ENCODE measurements at places on chromosomes 5 and 9.

- no peak for DNase-seq
These were observed 10.5 kb upstream of the MRNIP start for GRCh38 chr5:179869101-179869500.

- no peak for DNase-seq
These were observed 250.2 kb upstream of the PTGER4 start for GRCh38 chr5:40429258-40430100.

GRCh38 chr9:132210472-132211145, 48.8 kb downstream of the NTNG2 start:
- no peak for DNase-seq

DNA sequence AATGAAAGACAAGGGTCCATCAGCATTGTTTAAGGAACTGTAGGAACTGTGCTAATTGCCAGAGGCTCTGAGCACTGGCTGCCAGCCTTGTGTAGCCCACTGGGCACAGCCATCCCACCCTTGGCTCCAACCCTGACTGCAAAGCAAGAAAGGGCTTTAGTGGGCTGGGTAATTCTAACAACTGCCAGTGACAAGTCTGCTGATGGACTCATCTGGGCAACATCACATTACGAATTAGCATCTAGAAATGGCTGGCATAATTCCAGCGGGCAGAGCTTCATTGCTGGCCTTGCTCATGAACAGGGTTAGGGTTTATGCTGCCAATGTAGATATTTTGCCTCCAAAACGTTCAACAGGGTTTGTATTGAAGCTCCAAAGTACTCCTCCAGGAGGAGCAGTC, 326.9 kb downstream of the ARHGEF28 start:
- no peak for DNase-seq

GRCh38 chr5:96730586-96730985, 68.4 kb downstream of the CAST start:
- no peak for DNase-seq

DNA sequence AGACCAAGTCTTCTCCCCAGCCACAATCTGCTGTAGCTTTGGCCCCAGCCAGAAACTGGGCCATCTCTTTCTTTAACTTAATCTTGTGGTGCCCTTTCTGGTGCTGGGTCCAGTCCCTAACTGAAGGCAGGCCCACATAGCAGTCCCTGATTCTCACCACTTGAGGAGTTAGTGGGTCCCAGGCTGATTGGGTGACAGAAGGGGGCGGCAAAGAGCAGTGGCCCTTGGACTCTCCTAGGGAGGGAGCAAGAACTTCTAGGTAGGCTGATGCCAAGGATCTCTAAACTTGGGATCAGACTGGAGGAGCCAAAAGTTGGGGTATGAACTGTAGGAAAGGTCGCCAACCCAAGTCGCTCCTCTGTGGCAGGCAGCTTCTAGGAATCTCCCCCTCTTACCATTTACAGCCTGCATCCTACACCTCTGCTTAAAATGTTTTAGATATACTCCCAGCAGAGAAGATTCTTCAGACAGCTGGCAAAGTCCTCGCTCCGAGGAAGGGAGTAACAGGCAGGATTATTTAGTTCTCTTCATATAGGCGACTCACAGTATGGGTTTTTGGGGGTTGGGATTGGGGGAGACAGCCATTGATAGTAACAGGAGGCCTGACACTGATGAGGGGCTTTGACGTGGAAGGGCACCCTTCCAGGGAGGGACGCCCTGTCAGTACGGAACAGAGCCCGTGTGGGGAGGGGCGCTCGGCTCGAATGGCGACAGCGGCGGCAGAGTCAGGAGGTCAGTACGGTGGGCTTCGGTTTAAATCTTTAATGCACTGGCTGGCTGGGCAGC, 2.0 kb upstream of the CCL27 start:
- DNase-seq, result peak; percentile 42

DNA sequence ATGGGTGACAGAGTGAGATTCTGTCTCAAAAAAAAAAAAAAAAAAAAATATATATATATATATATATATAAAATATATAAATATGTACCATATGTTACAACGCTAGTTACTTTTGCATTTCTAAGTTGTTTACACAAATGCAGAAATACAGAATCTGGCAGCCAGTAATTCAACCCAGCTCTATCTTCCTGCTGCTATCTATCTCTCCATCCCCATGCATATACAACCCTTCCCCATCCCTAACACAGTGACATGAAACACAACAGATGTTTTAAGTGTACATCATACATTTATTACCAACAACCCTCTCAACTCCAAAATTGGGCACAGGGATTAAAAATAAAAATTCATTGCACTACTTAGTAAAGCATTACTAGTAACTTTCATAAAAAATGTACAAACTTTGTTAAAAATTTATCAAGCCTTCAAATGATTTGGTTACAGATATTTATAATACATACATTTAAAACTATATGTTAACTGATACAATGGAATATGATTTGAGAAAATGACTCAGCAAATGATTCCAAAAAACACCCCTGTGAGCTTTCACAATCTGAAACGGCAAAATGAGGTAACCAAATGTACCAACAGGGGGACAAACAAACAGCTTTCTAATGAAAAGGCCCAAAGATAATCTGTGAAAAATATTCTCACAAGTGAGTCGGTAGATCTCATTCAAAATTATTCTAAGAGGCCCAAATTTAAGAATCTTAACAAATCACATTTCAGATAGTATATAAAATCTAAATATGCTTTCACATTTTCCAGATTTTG, 63.8 kb downstream of the RNF38 start:
- no peak for DNase-seq

- no peak for DNase-seq
These were observed 54.5 kb downstream of the DCP2 start for GRCh38 chr5:113031104-113031503.

DNA sequence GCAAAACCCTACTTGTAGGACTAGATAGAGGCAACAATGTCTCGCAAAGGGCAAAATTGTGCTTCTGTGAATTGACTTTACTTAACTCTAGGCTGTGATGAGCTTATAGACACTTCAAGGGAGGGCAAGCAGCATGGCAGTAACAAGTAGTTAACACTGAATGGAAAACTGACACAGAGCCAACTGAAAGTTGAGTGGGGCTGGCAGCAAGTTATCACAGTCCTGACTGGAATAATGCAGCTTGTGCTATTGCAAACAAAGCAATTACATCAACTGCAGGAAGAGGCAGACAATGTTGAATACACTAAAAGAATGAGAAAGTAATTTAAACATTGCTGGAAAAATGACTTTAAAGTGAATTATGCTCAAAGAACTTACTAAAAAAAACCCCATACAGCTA, 62.2 kb downstream of the RNF38 start:
- no peak for DNase-seq

GRCh38 chr9:86902991-86903733, 44.1 kb downstream of the GAS1 start:
- DNase-seq, result no peak

- no peak for DNase-seq
These were observed 12.4 kb downstream of the CCDC187 start for GRCh38 chr9:136291306-136292025.

GRCh38 chr9:35813434-35814105, 1.3 kb downstream of the HINT2 start:
- DNase-seq, result no peak

GRCh38 chr9:3793971-3794383, 268.2 kb upstream of the RFX3 start:
- no peak for DNase-seq

DNA sequence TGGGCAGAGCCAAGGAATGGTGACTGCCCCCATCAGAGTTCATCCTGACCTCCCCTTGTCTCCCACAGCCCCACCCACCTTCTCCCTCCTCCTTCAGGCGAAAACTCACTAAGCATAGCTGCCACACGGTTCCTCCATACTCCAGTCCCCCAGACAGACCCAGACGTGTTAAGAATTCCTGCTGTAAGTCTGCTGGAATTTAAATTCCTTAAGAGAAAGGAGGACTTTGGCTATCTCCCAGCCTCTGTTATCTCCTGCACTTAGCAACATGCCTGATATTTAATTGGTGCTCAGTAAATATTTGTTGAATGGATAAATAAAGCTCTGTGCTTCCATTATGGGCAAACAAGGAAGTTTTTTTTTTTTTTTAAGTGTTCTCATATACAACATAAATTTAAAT, 213.7 kb downstream of the RFK start:
- DNase-seq, result no peak

- DNase-seq, result no peak
These were observed 2384.8 kb upstream of the ACO1 start for GRCh38 chr9:29999645-30000044.

GRCh38 chr5:160521392-160521663, 99.7 kb downstream of the PTTG1 start:
- no peak for DNase-seq

- no peak for DNase-seq
These were observed 31.7 kb upstream of the ZBTB43 start for GRCh38 chr9:126773004-126773607.

- no peak for DNase-seq
These were observed 149.5 kb downstream of the BAAT start for GRCh38 chr9:101235105-101235866.

DNA sequence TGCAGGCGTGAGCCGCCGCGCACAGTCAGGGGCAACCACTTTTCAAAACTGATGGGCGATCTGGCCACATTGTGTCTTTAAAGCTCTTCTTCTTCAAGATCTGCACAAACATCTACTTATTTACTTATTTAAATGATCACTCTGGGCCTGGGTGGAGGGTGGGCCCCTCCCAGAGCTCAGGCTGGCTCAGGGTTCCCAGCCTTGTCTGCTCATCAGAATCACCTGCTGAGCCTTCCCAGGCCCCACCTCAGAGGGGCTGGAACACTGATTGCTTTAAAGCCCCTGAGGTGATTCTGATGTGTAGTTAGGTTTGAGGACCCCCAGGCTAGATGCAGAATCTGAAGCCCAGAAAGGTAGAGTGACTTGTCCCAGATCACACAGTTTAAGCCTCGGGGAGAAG, 45.6 kb upstream of the DMRT1 start:
- no peak for DNase-seq
